Neuronal stem cell (in vitro differentiated cells): ENCODE measurements at places on chromosomes 3 and 15.

- DNase-seq, result no peak
These were observed 14.9 kb upstream of the PSTPIP1 start for GRCh38 chr15:76979996-76980520.

GRCh38 chr3:11757441-11757875 is 89.2 kb downstream of the TAMM41 start:
- DNase-seq, result no peak

- DNase-seq, result no peak
These were observed 25.1 kb downstream of the POLR2M start for GRCh38 chr15:57731530-57732103.

DNA sequence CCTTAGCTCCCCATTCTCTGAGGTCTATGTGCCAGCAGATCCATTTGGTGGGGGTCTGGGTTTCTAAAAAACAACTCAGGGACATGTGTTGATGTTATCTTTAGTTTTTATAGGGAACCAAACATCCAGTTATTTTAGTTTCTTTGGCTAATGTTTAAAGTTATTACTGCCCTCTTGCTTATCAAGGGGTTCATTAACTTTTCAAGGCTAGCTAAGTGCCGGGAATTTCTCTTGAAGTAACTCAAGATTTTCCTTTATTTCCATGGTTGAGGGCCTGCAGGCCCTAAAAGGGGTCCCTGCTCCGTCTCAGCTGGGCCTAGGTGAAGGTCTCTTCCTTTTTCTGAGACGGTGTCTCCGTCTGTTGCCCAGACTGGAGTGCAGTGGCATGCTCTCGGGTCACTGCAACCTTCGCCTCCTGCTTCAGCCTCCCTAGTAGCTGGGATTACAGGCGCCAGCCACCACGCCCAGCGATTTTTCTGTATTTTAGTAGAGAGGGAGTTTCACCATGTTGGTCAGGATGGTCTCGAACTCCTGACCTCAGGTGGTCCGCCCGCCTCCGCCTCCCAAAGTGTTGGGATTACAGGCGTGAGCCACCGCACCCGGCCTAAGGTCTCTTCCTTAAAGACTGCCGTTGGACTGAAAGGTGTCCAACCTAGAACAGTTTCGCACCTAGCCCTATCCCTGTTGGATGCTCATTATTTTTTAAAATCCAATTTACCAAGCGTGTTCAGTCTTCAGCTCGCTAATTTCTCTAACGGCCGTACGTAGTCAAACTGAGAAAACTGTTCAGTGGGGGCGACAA is 1.3 kb upstream of the OXSR1 start:
- no peak for DNase-seq

GRCh38 chr15:66740802-66741201 is 38.8 kb downstream of the SMAD6 start:
- DNase-seq, result no peak

DNA sequence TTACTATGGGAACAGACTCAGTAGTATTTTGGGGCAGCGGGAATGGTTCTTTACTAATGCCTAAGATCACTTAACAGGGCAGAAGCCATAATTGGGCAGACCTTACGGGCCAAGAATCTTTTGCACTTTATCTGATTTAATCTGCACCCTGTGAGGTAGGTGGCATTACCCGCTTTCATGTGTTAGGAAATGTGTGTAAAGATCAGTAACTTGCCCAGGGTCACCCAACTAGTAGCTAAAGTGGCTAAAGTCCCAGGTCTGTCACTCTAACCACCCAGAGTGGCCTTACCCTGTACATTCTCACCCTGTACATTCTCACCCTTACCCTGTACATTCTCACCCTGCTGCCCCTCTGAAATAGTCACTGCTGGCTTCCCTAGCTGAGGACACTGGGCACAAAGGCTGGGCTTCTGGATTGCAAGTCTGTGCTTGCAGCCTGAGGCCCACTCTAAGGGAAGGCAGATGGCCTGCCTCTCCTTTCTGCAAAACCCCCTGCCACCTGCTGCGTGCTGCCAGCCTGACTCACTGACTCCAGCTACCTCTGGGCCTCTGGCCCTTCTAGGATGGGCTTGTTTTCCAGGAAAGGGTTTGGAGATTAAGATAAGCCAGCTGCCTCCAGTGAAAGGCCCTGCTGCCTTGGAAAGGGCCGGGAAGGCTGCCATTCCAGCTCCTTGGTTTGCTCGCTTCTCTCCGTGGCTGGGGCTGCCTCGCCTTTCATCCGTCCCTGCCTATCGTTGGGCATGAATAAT is 37.5 kb upstream of the MYZAP start:
- no peak for DNase-seq

DNA sequence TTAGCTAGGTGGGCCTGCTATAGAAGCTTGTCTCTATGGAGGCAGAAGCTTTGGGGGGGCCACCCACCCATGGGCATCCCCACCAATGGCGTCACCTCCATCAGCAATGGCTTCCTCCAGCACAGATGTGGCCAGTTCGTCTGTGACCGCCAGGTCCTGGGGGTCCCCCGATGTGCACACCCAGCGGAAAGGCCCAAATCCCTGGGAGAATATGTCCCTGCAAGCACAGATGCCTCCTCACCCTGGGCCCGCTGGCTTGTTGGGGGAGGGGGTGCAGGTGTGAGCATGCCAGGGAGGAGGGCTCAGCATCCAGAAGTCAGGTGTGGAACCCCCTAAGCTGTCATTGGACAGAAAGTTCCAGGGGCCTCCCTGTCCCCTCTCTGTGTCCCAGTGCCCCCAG is 19.6 kb downstream of the UROC1 start:
- DNase-seq, result no peak

- DNase-seq, result no peak
These were observed 290.7 kb downstream of the VPS13C start for GRCh38 chr15:61769557-61769956.
